Stimulated activated CD4-positive, alpha-beta T cell treated with anti-CD3 and anti-CD28 coated beads, Interleukin-2, amount 100 ng/mL, for 24 hours (primary cell): ENCODE measurements at places on chromosomes 3 and 15.

- no peak for DNase-seq
Measured at GRCh38 chr3:105166893-105167292, 199.8 kb upstream of the ALCAM start.

DNA sequence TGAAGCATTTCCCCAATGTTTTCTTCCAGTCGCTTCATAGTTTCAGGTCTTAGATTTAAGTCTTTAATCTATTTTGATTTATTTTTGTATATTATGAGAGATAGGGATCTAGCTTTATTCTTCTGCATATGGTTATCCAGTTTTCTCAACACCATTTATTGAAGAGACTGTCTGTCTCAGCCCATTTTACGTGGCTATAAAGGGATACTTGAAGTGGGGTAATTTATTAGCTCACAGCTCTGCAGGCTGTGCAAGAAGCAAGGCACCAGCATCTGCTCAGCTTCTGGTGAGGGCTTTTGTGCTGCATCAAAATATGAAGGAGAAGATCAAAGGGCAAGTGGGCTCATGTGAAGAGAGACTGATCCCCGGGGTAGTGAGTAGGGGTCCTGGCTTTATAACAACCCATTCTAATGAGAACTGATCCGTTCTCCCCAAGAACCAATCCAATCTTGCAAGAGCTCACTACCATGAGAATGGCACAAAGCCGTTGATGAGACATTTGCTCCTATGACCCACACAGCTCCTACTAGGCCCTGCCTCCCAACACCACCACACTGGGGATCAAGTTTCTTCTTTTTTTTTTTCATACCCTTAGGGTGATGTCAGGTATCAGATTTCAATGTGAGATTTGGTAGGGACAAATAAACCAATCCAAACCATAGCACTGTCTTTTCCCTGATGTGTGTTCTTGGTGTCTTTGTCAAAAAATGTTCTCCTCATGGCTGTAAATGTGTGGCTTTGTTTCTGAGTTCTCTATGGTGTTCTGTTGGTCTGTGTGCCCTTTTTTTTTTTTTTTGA lies 63.2 kb downstream of the IQGAP1 start:
- DNase-seq: no peak

- DNase-seq: no peak
Measured at GRCh38 chr15:29044503-29044901, 158.7 kb downstream of the APBA2 start.

GRCh38 chr15:50791486-50791885 lies 26.0 kb upstream of the SPPL2A start:
- DNase-seq: no peak

GRCh38 chr3:126547721-126548120 lies 11.0 kb downstream of the C3orf22 start:
- no peak for DNase-seq

DNA sequence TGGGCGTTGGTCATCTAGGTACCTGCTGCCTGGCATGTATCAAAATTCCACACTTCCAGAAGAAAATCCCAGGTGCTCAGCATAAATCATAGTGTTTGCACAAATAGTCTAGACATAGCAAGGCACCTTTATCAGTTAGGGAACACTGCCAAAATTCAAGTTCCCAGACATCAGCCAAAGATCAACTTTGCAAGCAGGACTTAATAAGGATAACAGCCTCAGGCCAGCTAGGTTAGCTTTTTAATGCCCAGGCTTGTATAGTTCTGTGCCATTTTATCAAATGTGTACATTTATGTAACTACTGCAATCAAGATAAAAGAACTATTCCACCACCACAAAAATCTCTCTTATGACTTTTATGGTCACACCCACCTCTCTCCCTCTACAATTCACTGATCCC lies 30.7 kb downstream of the DZIP3 start:
- no peak for DNase-seq

GRCh38 chr3:170240671-170241070 lies 18.4 kb downstream of the PRKCI start:
- DNase-seq: no peak

- no peak for DNase-seq
Measured at GRCh38 chr3:152780553-152780952, 54.4 kb upstream of the P2RY1 start.

- no peak for DNase-seq
Measured at GRCh38 chr15:78988361-78988911, 43.6 kb upstream of the CTSH start.

- DNase-seq: no peak
Measured at GRCh38 chr3:94028093-94028837, at the start of gene STX19. Gene STX19 (minus strand): TSS chr3:94028597. CDS start chr3:94015269, 13,328 bp downstream.

DNA sequence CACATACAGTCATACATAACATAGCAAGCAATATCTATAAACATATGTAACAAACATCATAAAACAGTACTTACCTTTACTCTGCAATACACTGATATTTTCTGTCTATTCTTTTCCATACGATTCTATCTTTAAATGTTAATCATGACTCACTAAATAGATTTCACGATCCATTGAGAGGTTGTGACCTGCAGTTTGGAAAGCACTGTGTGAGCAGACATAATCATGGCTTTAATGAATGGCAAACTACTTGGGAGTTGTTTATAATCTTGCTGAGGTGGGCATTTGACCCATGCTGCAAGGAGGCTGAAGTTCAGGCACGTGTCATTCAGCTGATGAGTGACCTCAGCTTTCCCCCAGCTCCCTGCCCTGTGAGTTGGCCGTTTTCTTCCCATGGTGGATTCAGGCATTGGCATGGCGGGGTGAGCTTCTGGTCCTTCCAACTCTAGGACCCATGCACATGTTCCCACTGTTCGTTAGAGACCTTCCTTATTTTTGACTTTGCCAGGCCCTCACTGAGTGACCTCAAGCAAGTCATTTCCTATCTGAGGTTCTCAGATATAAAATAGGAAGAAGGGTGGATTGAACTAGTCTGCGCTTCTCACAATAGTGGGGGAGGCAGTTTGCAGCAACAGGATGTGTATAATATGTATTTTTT lies 41.7 kb downstream of the PAQR5 start:
- no peak for DNase-seq

DNA sequence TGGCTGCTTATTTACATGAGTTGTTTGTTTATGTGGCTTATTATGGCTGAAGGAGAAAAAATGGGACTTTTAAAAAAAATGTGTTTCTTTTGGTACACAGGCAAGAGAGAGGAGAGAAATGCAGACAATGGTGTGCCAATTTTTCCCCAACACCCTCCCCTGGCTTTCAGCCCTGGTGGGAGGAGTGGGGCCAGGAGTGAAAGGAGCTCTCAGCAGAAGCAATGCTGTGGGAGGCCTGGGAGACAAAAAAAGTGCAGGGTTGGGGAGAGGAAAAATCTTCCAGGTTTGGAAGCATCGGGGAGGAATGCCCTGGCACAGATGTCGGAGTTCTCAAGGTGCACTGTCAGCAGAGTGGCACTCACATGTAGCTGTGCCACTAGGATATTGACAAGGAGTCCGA lies 117.7 kb upstream of the FOXB1 start:
- DNase-seq: no peak

GRCh38 chr3:100702082-100702979 lies 7.0 kb upstream of the TFG start:
- DNase-seq: no peak

DNA sequence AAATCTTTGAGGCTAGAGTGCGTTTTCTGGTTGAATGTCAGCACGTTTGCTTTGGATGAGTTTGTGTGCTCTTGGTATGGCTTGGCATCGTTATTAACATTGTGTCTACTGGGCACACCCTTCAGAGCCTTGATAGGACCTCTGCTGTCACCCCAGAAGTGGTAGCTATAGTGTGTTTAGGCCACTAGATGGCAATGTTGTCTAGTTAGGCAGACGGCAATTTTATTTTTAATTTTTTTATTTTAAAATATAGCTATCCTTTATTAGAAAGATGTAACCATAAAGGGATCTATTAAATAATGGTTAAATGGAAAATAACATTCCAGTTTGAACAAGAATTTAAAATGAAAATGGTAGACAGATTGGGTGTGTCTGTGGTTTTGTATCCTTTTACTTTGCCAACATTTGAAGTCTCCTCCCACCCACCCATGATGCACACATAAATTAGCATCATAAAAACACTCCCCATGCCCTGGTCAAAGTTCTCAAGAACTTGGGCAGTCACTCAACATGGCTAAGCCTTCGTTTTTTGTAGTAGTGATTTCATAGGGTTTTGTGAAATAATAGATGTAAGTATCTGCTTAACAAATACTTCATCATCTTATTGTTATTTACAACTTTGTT lies 200.7 kb downstream of the KCNH8 start:
- no peak for DNase-seq
